ENCODE measurements at places on chromosomes 3 and 15. TPM values are rescaled to one million over a fixed set of nuclear protein-coding genes. Genes with fewer than 3 reads are reported as not detected.

DNA sequence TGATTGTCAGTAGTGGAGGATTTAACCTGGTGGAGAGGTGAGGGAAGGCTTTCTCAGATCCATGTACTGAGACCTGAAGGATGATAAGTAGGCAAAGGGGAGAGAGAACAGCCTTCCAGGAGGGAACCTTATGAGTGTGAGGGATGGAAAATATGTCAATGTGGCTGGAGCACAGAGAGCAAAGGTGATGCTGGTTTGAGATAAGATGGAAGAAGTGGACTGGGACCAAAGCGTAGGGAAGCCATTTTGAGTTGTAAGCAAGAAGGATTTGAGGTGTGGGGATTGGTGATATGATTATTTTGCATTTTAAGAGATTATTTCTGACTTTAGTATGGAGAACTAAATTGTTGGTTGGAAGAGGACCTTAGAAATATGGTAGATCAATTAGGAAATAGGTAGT is 3.9 kb downstream of the FBXO45 start:
- no peak for DNase-seq

The LXN gene
- total RNA-seq = not detected

The RARRES1 gene
- not detected for total RNA-seq

GRCh38 chr3:60779637-60780036 is 471.6 kb downstream of the FHIT start:
- no peak for DNase-seq

The PLCH1 gene
- not detected for total RNA-seq

DNA sequence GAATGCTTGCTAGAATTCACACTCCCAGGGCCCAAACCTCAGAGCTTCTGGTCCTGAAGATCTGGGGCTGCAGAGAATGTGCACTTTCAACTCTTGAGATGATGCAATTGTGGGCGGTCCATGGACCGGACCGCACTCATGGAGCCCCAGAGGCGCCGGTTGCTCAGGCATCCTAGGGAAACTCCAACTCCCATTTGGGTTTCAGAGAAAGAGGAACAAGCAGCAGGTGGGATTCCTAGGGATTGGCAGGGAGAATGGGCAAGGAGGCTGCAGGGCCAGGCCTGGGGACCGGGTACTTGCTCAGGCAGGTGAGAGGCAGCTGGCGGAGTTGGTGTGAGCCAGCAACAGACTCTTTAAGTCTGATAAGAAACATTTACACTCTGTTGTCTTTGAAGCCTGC is 3.5 kb downstream of the NOX5 start:
- no peak for DNase-seq

The EIF4E3 gene
- total RNA-seq = 2.9 TPM

DNA sequence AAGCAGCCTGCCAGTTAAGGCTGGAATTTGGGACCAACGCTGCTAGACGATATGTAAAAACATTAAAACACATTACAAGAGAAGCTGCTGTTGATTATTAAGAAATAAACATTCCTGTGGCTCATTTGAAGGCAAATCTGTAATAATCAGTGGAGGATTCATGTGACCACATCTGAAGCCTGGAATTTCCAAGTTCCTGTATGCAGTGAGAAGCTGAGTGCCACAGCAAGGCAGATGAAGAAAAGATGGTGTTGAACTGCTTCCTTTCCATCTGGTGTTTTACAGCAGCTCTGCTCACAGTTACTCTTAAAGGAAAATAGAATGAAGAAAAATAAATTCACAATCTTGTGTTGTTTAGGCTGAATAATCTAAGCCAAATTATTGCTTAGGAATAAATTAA is 139.3 kb upstream of the ROBO2 start:
- DNase-seq = no peak

- no peak for DNase-seq
Measured at GRCh38 chr15:77599357-77599756, 33.4 kb downstream of the LINGO1 start.

The IP6K1 gene
- total RNA-seq = 19.5 TPM

DNA sequence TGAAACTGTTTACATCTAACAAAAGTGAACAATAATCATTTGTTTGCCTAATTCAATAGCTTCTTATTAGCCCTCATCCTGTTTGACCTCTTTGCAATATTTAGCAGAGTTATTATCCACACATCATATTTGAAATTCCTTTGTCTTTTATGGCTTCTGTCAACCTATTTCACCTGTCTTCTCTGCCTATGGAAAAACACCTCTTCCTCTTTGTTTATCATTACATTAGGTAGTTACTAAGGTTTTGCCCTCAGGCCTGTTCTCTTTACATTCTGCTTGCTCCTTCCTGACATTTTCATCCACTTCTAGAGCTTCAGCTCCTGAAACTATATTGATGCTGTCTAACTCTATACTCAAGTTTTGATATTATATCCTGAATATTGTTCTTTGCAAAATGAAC is 183.0 kb downstream of the SUCNR1 start:
- DNase-seq = no peak

DNA sequence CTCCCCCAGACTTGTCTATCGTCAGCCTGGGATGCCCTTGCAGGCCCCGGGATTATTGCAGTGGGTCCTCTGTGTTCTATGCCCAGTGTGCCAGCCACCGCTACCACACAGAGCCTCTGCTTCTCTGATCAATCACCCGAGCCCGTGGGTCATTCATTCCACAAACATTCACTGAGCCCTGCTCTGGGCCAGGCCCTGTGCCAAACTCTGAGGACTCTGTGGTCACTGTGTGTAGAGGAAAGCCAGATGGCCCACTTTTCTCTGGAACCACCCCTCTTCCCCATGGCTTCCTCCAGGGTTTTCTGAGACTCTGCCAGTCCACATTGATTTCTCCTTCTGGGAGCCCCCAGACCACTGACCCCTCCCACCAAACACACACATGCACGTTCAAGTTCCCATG is 55.5 kb downstream of the BSN start:
- DNase-seq = no peak

GRCh38 chr15:77282333-77282732 is 137.6 kb downstream of the PEAK1 start:
- DNase-seq = peak; percentile 62

DNA sequence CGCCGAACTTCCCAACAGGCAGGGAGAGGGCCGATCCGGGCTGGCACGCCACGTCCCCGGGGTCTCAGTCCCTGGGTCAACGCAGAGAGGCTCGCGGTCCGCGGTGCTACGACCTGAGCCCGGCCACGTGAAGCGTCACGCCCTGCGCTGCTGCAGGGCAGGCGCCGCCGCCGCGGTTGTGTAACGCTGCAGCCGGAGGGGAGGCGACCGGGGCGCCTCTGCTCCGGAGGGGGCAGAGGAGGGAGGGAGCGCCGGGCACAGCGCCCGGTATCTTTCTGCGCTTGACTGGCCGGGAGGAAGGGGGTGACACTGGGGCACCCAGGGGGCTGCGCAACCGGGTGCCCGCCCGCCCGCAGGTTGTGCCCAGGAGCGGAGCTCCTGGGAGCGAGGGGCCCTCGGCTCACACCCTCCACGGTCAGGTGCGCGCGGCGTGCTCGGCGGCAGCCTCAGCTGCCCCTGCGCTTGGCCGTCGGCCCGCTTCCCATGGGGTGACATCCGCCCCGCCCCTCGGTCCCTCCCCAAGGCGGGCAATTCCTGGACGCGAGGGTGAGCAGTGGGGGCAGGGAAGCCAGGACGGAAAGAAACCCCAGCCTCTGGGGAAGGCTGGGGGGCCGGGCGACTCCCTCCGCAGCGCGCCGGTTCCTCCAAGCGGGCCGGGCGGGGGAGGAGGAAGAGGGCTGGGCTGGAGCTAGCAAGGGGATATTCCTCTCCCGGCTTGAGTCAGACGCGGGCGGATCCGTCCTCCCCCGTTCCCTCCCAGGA is 852 bp upstream of the BHLHE40 start:
- peak; percentile 96 for DNase-seq

GRCh38 chr15:61712129-61712759 is 348.0 kb downstream of the VPS13C start:
- no peak for DNase-seq

DNA sequence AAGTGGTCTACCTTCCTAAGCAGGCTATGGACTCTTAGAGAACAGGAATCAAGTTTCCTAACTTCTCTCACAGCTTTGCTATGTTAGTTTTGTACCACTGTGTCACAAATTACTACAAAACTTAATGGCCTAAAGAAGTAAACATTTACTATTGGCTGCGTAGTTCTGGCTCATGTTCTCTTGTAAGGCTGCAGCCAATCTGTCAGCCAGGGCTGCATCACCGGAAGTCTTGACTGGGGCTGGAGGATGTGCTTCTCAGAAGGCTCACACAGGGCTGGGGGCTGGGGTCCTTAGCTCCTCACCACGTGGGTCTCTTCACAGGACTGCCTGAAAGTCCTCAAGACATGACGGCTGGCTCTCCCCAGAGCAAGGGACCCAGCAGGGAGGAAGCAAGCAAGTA is 15.5 kb downstream of the STIMATE start:
- DNase-seq = no peak

DNA sequence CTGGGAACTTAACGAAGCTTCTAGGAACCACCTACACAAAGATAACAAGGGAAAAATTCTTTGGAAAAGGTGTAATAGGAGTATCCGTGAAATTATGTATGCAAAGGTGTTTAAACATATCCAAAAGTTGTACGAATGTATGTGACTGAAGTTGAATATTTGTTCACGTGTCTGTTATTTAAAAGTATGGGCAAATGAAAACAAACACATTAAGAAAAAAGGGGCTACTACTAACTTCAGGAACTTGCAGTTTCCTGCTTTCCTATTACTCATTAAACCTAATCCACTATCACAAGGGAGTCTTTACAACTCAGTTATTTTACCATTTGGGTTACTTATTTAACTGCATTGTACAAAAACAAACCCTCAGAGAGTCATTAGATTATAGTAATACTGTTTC is 33.9 kb upstream of the GRAMD1C start:
- DNase-seq = no peak

The CHDH gene
- 2.0 TPM for total RNA-seq

The ILDR1 gene
- total RNA-seq = not detected

DNA sequence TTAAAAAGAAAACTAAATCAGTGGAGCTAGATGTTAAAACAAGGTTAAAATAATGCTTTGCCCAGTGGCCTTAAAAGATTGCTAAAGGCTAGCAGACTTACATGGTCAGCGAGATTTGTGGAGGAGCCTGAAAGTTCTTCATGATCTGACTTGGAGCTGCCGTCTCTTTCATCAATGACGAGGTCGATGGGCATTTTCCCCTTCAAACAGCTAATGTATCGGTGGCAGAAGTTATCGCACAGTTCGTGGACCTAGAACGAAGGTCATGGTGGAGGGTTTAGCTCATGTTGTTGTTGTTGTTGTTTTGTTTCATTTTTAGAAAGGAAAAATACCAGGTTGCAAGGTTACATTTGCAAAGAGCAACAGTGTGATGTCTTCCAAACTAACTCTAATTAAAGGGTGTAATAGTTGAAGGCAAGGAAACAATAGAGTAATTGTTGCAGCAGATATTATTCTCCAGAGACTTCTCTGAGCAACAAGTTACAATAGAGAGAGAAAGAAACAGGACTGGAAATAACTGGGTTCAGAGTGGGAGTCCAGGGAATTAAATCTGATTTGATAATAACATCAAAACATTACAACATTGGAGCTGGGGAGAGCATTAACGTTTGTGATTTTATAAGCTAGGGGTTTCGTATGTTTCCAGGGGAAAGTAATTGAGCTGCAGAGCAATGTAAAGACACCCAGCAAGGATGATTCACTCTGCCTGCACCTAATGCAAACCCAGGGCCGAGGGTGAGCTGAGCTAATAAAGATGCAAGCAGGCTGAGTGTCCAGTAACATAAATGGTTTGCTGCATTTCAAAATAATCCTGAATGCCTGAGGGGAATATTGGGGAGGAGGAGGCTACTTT is 6.6 kb downstream of the MEIS2 start:
- DNase-seq = no peak

DNA sequence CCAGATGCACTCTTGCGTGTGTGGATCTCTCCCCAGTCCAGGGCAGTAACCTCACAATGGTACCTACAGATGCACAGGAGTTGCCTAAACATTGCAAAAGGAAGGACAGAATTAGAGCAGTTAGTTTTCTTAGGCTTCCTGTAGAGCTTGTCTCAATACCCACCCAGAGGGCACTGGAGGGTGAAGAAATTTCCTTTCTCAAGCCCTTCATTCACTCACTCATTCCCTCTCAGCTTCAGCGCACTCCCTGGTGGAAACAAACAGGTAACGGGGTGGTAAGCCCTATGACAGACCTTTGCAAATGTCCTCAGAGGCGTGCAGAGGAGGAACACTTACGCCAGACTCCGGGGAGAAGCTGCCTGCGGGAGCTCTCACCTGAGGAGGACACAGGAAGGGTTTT is 267.4 kb upstream of the HES1 start:
- no peak for DNase-seq

- DNase-seq = no peak
Measured at GRCh38 chr3:164577667-164578210, 500.6 kb downstream of the SI start.

The ZMYND10 gene
- not detected for total RNA-seq

The SLC15A2 gene
- not detected for total RNA-seq

DNA sequence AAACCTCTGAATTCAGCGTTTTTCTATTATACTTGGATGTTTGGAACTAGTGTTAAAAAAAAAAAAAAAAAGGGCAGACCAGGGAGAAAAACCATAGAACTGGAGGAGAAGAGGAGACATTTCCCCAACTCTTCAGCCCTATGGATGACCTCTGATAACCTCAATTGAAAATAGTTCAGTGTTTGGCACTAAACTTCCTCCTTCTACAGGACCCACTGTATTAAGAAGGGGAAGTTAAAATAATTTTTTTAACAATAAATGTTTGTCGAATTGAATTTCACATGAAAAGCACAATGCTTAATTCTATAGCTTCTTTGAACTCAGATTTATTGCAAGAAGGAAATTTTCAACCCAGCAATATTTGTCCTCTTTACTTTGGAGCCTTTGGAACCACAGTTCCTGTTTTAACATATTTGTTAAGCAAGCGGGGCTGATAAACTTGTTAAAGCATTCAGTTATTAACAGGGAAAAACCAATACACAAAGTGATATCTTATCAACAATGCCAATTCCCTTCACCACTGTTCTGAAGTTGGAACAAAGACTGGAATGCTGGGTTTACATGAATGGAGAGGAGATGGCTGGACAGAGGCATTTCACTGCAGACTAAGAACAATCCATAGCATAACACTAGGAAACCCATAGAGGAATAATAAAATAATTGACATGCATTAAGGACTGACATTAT is 3.1 kb upstream of the A4GNT start:
- no peak for DNase-seq

- no peak for DNase-seq
Measured at GRCh38 chr3:15465876-15466585, 38.6 kb downstream of the EAF1 start.

DNA sequence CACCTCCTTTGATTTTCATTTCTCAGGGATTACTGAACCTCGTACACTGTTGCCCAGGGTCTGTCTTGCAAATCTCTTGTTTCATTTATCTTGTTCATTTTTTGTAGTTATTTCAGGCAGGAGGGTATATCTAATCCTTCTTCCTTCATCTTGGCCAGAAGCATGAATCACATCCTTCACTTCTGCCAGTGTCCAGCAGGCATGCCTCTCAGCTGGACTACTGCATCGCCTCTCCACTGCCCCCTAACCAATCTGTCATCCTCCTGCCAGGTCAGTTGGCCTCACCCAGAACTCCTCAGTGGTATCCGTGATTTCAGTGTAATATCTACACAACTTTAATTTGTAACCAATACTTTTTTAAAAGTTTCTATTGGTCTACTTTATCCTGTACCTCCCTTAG is 297.9 kb downstream of the GABRG3 start:
- peak; percentile 29 for DNase-seq

Measured in MG63 (cell line).